ENCODE measurements at places on chromosomes 3 and 15.

- no peak for DNase-seq
These were observed 38.6 kb upstream of the DGKG start for GRCh38 chr3:186400662-186401061.

GRCh38 chr3:54042259-54042823, 80.0 kb upstream of the CACNA2D3 start:
- DNase-seq = no peak

DNA sequence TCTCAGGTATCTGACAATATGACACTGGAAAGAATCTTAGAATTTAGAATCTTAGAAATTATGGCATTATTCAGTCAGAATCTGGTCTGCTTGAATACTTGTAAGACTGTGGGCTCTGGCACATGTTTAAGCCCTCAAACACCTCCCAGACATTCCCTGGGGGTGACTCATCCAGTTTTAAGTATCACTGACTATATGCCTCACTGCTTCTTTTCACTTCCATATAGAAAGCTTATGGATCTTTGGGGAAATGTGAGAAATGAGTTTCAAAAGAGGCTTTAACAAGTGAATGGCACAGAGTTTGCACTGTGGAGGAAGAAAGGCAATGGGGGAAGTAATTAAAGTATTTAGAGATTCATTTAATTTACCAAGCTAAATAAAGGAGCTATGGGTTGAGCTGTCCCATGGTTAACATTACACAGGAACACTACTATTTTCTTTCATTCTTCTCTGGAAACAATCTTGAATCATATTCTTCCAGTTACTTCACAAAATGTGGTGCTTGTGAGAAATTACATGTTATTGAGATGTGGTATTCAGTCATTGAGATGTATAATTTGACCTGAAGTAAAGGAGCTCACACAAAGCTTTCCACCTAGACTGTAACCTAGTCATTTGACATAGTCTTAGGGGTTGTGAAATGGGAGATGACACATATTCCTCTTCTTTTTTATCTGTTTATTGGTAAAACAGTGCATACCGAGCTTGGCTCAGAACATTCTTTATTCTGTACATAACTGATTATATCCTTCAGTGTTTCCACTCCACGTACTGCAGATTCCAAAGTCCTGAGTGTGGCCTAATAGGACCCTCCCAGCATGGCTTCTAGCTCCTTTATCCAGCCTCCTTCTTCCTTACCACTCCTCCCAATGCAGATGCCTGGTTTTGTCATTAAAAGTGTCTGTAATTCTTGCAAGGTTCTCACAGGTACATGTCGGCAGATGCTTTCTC, 544.6 kb upstream of the NECTIN3 start:
- no peak for DNase-seq

- DNase-seq = no peak
These were observed 4.9 kb downstream of the TM6SF1 start for GRCh38 chr15:83112233-83112955.

DNA sequence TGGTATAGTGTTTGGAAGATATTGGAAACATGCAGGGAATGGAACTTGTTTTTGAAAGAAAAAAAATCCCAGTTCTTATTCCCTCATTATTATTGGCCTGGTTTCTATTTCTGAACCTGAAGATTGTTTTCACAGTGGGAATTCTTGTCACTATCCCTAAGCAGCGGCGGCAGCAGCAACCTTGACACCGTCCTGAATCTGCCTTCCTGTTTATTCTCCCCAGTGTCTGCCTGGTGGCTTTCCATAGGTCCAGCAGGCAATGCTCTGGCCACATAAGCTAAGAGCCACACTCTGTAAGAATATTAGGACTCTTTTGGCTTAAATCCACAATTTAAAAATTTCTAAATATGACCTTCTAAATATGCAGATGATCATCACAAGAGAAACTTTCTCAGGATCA, 178.0 kb downstream of the PLCL2 start:
- DNase-seq = no peak

- no peak for DNase-seq
These were observed 226.6 kb downstream of the ALCAM start for GRCh38 chr3:105593315-105593714.

DNA sequence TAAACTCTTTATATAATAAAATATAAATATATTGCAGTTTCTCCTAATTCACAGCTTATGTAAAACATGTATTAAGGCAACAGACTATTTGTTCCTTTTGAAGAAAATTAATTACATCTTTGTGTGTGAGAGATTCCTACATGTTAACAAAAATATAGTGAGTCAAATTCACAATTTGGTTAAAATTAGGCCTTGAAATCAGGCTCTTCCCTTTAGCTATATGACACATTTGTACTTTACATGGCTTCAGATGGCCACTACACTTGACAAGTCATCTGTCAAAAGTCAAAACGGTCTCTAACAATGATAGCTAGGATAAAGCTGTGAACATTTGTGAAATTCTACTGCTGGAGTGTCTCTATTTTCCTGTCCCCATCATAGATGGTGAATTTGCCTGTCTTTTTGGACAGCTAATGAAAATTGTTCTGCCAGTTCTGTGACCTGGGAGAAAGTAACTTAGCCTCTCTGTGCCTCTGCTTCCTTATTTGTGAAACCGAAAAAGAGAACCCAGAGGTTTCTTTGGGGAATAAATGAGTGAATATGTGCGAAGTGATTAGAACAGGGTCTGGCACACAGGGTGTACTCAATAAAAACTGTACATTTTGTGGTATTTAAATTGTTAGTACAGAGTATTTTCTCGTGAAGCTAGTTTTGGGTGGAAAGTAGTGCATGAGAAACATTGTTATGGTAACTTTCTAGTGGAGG, 23.6 kb downstream of the TM4SF4 start:
- DNase-seq = no peak

GRCh38 chr3:94159062-94159828, 96.4 kb downstream of the NSUN3 start:
- no peak for DNase-seq

DNA sequence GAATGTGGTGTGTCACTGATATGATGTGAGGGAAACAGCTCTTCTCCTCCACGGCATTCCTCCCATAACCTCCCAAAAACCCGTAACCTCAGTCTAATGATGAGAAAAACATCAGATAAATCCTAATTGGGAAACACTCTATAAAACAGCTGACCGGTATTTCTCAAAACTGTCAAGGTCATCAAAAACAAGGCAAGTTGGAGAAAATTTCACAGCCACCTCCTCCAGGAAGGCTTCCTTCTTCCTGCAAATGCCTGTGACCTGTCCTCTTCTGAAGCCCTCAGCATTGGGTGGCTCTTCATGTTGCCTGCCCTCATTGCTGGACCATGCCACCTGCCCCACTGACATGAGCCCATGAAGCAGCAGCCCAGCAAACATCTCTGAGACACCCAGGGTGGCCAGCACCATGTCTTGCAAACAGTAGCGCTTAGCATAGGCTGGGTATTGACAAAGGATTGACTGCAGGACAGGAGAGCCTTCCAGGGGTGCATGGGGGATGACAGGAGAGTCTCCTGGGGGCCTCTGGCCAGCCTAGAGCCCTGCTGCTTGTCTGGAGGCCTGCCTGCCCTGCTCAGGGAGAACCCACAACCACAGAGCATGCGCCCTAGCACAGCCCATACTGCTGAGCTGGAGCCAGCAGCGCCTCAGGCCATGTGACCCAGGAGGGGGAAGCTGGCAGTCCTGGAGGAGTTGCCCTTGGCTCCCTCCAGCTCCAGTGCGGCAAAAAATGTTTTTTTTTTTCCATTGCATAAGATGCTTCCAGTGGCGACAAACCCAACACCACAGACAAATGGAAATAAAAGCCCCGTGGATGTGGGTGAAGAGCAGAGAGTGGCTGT, 49.7 kb downstream of the XXYLT1 start:
- peak; percentile 90 for DNase-seq

DNA sequence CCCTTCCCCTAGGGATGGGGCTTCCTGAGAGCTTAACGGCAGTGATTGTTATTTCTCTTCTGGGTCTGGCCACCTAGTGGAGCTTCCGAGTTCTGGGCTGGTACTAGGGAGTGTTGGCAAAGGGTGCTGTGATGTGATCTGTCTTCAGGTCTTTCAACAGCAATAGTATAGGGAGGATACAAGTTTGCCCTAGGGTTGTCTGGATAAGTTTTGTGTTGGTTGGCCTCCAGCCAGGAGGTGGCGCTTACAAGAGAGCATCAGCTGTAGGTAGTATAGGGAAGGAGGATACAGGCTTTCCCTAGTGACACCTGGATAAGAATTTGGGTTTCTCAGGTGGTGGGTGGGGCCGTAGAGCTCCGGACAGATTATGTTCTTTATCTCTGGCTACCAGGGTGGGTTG, 19.2 kb upstream of the CPOX start:
- DNase-seq = no peak

DNA sequence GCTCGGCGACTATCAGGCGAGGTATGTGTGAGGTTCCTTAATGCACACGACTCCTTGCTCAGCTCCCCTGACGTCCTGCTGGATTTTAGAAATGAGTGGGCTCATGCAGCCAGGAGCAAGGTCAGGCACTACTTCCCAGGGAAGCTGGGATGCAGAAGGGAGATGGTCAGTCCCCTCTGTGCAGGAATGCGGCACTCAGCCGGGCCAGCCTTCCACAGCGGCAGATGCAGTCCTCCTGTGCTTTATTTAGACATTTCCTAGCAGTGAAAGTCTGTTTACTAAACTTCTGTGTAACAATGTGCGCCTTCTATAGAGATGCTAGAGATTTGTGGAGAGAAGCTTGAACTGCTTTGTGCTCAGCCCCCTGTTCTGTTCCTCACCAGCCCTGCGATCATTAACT, 252.1 kb downstream of the SLCO3A1 start:
- no peak for DNase-seq

DNA sequence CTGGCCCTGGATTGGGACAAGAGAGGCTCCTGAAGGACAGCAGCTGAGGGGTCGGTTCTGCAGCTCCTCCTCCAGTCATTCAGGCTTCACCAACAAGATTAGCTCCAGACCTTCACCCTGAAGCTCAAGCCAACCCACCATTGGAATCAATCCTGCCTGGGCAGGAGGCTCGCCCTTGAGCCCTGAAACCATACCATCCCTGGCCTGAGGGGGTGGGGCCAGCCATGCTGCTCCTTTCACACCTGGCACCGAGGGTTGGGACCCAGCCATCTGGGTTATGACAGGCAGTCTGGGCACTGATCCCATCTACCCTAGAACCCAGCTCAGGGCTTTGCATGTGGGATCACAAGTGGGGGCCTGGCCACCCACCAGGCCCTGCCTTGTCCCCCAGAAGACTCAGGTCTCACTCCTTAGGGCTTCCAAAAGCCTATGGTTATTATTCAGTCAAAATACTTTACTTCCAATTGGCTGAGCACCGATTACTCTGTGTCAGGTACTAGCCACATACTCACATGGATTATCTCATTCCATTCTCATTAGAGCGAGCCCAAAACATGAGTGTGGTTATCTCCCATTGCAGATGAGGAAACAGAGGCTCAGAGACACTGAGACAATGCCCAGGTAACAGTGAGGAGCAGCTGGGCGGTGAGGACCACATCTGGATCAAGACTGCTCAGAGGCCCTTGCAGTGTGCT, 3.1 kb downstream of the ABHD14B start:
- DNase-seq = no peak

DNA sequence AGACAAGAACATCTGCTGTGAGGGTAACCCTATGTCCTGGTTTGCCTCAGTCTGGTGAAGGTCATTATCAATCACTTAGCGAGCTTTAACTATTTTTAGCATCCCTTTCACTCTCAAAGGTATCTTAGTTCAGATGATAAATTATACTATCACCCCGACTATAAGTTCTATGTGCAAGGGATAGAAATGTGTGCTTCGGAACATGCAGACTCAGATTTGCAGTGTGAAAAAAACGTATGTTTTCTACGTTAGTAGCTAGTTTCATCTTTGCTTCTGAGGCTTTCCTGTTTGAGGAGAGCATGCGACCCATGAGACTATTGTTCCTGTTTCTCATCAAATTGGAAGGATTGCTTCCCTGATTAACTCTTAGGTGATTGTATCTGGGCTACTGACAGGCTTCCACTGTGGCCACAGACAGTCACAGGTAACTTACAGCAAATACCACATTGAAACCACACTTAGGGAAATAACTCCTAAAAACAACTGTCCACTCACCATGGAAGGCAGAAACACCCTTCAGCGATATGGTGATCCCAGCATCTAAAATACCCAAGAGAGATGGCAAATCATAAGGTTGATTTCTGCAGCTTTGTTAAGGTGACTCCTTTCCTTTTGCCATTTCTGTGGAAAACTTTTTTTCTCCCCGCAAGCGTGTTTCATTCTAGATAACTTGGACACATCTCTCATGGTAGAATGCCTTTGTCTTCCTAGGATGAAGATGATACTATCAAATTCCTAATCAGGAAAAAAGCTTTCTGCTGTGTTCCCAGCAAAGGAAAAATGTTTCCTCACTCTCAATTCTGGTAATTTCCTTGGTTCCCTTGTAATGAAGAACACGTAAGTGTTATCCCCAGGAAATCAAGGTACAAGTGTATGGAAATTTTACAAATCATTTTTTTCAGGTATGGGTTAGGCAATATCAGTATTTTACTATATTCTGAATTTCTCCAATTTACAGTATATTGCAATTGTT, 5.2 kb downstream of the GCSAM start:
- DNase-seq = no peak

DNA sequence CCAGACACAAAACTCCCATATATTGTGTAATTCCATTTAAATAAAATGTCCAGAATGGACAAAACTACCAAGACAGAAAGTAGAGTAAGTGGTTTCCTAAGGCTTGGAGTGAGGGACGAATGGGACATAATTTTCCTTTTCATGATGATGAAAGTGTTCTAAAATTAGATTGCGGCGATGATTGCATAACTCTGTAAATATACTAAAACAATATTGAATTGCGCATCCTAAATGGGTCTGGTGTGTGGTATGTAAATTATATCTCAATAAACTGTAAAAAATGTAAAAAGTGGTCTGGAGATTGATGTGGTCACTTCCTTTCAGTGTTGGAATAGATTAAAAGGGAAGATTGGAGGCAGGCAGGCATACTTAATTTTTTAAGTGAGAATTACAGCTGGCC, 105.9 kb upstream of the KCNAB1 start:
- no peak for DNase-seq

DNA sequence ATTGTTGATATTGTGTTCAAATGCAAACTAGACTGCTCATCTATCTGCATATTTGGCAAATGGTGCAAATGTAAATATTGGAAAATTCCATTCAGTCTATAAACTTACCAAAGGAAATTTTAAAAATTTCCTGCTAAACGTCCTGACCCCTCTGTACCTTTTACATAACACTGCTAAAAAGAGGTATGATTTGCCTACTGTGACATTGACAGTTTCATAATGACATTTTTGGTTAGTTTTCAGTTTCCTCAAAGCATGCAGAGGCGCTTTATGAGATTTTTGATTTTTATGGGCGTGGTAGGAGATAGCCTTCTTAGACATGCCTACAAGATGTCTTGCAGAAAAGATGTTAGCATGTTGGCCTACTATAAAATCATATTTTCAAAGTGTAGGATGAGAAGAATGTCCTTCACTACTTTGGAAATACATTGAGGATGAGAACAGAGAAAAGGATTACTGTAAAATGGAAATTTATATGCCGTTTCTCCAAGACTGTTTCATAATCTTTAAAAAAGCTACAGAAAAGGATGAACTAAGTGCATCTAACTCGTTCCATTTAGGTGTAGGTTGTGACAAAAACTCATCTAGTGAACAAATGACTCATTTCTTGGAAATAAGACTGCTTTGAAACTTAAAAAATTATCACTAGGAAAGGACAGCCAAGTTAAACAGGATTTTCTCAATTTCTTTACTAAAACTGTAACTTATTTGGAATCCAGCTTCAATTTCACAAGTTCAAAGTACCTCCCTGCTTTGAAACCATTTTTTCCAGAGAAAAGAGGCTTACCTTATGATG, 14.5 kb upstream of the ISLR start:
- DNase-seq = no peak

Measured in sigmoid colon (tissue), 7 donors.